ENCODE measurements at places on chromosomes 2 and 18.
A peak's percentile ranks its signal among the peaks of the same experiment; 100 is the strongest.

GRCh38 chr18:64017870-64018269 is 48.0 kb downstream of the SERPINB8 start:
- no peaks in the 10 kb centered on the region for H3K27me3 ChIP-seq
- no peaks in the 10 kb centered on the region for H3K36me3 ChIP-seq
- H3K27ac ChIP-seq, result no peak overlapping the region
- H3K4me1 ChIP-seq, result peaks cover 5% of the 10 kb centered on the region
- DNase-seq, result peak; percentile 49

- H3K36me3 ChIP-seq, result no peaks in the 10 kb centered on the region
- DNase-seq, result peak; percentile 63
- no peaks in the 10 kb centered on the region for H3K4me1 ChIP-seq
Observed at GRCh38 chr18:24388957-24389356, 8.7 kb downstream of the OSBPL1A start.

- no peak overlapping the region for H3K4me3 ChIP-seq
- DNase-seq, result no peak
- no peak overlapping the region for H3K27ac ChIP-seq
- H3K36me3 ChIP-seq, result no peaks in the 10 kb centered on the region
Observed at GRCh38 chr2:76450024-76450475, 739.3 kb upstream of the GCFC2 start.

DNA sequence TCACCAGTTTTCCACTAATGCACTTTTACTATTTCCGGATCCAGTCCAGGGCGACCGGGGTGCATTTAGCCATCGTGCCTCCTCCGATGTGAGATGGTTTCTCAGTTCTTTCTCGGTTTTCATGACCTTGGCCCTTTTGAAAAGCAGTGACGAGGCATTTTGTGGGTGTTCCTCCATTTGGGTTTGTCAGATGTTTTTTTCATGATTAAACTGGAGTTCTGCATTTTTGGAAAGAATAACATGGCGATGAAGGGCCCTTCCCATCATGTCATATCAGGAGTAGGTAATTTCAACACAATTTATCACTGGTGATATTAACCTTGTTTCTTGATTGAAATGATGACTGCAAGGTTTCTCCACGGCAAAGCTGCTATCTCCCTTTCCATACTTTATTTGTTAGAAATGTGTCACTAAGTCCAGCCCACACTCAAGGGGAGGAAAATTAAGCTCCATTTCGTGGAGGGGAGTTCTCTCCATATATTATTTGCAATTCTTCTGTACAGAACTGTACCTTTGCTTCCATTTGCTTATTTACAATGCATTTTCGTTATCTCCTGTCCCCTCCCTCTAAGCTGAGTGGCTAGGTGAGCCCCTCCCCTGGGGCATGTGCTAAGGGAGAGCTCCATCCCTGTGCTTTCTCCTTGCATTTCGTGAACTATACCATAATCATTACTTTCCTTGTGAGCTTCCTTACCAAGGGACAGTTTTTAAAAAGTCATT is 8.9 kb upstream of the KLF11 start:
- no peaks in the 10 kb centered on the region for H3K4me1 ChIP-seq
- no peaks in the 10 kb centered on the region for H3K36me3 ChIP-seq
- H3K27ac ChIP-seq, result no peak overlapping the region
- H3K4me3 ChIP-seq, result no peak overlapping the region
- DNase-seq, result no peak

- H3K4me1 ChIP-seq, result peaks cover 4% of the 10 kb centered on the region
- H3K36me3 ChIP-seq, result peaks cover 3% of the 10 kb centered on the region
- no peaks in the 10 kb centered on the region for H3K27me3 ChIP-seq
- H3K4me3 ChIP-seq, result peak overlapping the region; percentile 45
- H3K27ac ChIP-seq, result peak overlapping the region; percentile 84
- DNase-seq, result no peak
Observed at GRCh38 chr2:24082787-24083566, 1.7 kb downstream of the TP53I3 start.

DNA sequence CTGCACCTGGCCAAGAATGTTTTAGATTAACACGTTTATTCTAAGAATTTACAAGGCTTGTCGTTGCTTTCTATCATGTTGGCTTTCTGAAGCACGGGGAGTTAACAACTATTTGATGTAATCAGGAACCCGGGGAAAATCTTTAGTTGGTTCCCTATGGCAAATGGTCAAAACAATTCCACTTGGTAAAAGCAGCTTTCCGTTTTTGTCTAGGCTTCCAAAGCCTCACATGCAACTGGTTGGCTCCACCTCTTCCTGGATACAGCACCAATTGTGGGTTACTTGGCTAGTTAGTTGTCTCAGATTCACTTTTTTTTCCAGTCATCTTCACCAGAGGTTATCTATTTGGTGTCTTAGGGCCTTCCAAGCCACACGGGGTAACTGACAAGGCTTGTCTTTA is 2.8 kb downstream of the COLEC12 start:
- H3K4me3 ChIP-seq, result no peak overlapping the region
- no peak overlapping the region for H3K27ac ChIP-seq
- peaks cover 15% of the 10 kb centered on the region for H3K4me1 ChIP-seq
- no peaks in the 10 kb centered on the region for H3K36me3 ChIP-seq
- H3K27me3 ChIP-seq, result no peaks in the 10 kb centered on the region

- H3K4me3 ChIP-seq, result peak overlapping the region; percentile 50
- DNase-seq, result no peak
- H3K4me1 ChIP-seq, result peaks cover 10% of the 10 kb centered on the region
Observed at GRCh38 chr2:127700527-127701192, 637 bp upstream of the SFT2D3 start.

GRCh38 chr2:188122985-188123384 is 168.7 kb upstream of the GULP1 start:
- H3K36me3 ChIP-seq, result no peaks in the 10 kb centered on the region
- no peak overlapping the region for H3K27ac ChIP-seq
- H3K4me1 ChIP-seq, result peaks cover 8% of the 10 kb centered on the region
- no peaks in the 10 kb centered on the region for H3K27me3 ChIP-seq

DNA sequence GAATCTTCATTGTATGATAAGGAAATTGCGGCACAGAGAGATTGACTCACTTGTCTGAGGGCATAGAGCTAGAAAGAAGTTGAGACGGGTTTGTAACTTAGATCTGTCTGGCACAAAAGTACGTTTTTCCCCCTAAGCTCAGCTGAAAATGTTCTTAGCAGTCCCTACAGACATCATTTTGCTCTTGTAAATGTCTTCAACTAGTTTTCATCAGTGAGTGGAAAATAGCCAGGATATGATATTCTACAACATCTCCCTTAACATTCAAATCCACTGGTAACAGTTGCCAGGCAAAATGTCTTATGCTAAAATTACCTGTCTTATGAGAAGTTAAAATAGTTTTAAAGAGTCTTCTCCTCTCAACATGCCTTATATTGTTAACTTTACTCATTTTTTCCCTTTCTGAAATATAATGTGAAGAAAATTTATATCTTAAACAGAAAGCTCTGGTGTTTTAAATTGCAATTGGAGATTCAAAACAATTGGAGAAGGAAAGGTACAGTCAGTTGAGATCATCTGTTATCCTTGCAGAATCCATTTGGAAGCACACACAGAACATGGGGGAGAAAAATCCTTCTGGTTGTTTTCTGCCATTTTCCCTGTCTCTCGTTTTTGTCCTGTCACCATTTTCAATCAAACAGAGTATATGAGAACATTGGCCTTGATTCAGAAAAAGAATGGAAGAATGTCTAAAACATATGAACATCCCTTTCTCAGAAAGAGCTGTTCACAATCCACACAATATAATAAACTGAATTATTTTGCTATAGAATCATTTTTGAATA is 255.0 kb downstream of the TRIB2 start:
- no peak overlapping the region for H3K4me3 ChIP-seq
- H3K4me1 ChIP-seq, result no peaks in the 10 kb centered on the region
- no peak overlapping the region for H3K27ac ChIP-seq
- H3K27me3 ChIP-seq, result no peaks in the 10 kb centered on the region
- no peak for DNase-seq
- no peaks in the 10 kb centered on the region for H3K36me3 ChIP-seq

DNA sequence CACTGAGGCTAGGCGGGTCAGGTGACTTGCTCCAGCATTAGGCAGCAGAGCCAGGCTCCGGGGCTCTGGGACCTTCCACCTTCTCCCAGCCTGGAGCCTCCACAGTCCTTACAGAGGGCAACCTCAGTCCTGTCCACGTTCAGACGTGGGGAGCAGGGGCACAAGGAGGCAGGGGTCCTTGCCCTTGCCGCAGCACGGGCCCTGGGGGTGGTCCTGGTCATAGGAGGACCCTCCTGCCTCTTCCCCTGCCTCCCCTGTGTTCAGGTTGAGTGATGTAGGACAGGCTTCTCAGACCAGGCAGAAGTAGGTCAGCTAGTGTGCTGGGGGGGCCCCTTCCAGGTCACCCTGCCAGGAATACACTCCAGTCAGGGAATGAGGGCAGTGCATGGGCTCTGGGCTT is 5.4 kb upstream of the ARHGEF4 start:
- no peak for DNase-seq
- H3K4me1 ChIP-seq, result no peaks in the 10 kb centered on the region
- H3K27ac ChIP-seq, result no peak overlapping the region
- H3K4me3 ChIP-seq, result no peak overlapping the region

GRCh38 chr2:26088038-26088643 is 54.3 kb downstream of the RAB10 start:
- no peaks in the 10 kb centered on the region for H3K27me3 ChIP-seq
- H3K36me3 ChIP-seq, result no peaks in the 10 kb centered on the region
- H3K4me1 ChIP-seq, result no peaks in the 10 kb centered on the region
- H3K27ac ChIP-seq, result no peak overlapping the region
